ENCODE measurements at places on chromosomes 11 and 22.

- DNase-seq = no peak
Observed at GRCh38 chr11:67592880-67593564, 9.4 kb downstream of the GSTP1 start.

DNA sequence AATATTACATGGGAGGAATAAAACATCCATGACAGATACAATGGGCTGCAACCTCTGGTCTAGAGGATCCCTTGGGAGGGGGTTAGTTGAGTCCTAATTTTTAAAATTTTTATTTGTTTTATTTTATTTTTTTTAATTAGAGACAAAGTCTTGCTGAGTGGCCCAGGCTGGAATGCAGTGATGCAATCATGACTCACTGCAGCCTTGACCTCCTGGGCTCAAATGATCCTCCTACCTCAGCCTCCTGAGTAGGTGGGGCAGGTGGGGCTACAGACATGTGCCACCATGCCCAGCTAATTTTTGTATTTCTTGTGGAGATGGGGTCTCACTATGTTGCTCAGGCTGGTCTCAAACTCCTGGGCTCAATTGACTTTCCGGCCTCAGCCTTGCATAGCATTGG is 43.1 kb downstream of the FDX1 start:
- no peak for DNase-seq

DNA sequence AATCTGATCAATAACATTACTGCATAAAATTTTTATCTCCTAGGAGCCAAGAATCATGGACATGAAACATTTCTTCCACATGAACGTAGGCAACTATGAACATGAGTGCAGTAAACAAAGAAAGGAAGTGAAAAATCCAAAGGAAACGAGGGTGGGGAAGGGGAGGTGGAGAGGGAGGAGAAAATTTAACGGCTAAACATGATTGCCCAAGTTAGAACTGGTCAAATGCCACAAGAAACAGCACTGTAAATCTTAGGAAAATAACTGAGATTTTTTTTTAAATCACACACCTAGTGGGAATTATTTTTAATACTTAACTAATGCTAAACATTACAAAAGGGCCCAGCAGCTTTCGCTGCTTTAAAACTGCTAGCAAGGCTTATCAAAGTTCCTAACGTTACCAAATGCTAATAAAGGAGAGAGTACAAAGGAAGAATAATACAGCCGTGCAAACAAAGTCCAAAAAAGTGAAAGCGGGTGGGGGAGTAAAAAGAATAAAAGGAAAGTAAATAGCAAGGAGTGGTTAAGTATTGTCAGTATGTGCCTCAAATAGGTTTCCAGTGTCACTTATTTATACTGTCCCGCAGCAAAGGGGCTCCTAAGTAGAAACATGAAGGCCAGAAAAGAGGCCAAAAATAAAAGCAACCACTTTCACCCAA is 13.7 kb downstream of the NARS2 start:
- no peak for DNase-seq

DNA sequence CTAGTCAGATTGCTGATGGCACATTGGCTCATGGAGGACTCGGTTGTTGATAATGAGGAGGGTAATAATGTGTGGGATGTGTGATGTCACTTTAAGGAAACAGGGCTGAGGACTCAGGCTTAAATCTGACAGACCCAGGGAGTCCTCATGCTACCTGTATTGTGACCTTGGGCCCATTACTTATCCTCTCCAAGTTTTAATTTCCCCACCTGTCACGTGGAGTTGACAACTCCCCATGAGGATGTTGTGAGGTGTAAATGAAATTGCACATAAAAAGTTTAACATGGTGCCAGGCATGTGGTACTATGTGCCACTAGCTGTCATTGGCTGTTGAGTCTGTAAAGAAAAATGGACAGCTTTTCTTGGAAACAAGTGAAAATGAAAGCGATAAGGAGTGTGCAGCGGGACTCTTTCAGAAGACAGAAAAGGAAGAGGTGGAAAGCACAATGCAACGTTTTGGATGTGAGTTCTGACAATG is 15.3 kb downstream of the IL10RA start:
- DNase-seq = peak; percentile 83

DNA sequence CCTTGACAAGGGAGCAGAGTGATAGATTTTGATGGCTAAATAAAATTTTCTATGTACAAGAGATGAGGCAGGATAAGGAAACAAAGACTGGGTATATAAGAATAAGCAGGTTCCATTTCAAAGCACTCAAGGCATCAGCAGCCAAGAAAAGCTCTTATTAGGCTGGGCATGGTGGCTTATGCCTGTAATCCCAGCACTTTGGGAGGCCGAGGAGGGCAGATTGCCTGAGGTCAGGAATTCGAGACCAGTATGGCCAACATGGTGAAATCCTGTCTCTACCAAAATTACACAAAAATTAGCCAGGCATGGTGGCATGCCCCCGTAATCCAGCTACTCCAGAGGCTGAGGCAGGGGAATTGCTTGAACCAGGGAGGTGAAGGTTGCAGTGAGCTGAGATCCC is 563.4 kb upstream of the CCDC179 start:
- no peak for DNase-seq

DNA sequence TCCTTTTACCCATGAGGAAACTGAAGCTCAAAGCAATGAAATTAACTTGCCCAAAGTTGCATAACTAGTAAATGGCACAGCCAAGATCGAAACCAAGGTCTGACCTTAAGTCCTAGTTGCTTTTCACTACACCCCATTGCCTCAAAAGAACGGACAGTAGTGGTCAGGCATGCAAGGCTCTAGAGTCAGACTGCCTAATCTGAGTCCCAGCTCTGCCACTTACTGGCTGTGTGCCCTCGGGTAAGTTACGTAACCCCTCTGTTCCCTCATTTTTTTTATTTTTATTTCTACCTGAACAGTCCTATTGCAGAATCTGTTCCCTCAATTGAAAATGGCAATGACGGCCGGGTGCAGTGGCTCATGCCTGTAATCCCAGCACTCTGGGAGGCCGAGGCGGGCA is 9.6 kb downstream of the CYB561A3 start:
- no peak for DNase-seq

GRCh38 chr11:8067929-8068575 is 13.0 kb upstream of the TUB start:
- no peak for DNase-seq

GRCh38 chr11:111612224-111612623 is 10.0 kb downstream of the SIK2 start:
- no peak for DNase-seq

- no peak for DNase-seq
Observed at GRCh38 chr11:76526878-76527277, 82.1 kb downstream of the EMSY start.

- no peak for DNase-seq
Observed at GRCh38 chr22:46408568-46409506, 73.3 kb downstream of the TRMU start.

DNA sequence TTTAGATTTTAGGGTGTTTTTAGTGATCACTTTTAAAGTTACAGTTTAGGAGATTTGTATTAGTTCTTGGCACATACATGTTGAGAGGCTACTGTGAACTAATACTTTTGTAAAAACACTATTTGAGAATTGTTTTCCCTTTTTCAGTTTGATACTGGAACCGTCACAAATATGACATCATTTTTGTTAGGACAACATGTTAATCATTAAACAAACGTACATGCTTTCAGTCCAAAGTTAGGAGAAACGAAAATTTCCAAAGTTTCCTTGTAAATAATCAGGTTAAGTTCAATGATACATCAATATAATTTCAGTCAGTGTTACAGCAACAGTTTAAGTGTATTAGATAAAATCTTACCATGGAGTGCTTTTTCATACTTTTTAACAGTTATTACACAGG is 53.1 kb downstream of the SPECC1L start:
- DNase-seq = no peak

DNA sequence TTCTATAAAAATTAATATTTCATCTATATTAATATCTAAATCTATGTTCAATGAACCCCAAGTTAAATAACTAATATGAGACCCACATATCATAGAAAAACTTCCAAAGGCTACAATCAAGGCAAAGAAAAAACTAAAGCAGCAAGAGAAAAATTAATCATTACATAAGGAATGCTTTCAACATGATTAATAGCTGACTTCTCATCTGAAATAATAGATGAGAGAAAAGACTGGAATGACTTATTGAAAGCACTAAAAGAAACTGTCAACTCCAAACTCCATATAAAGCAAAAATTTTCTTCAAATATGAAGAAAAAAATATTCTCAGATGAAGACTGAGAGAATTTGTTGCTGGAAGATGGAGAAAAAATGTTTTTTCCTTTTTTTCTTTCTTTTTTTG is 13.0 kb downstream of the TRIM5 start:
- DNase-seq = no peak

GRCh38 chr11:446891-447290 is 3.2 kb upstream of the PTDSS2 start:
- DNase-seq = no peak

DNA sequence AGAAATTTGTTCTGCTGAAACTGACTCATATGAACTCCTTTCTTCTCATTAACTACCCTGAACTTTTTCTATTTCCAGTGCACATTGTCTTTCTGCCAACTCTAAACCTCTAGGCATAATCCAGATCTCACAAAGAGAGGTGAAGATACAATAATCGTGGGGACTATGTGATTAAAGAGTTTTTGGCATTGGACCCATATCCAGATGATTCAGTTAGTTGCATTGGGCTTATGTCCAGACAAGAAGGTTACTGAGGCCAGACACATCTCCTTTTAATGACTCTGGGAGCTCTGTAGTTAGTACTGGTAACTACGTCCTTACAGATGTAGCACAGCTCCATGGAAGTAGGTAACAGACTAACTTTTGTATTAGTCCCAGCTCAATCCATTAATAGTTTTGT is 273.0 kb downstream of the CASP12 start:
- no peak for DNase-seq

- no peak for DNase-seq
Observed at GRCh38 chr11:73229321-73229895, 11.3 kb downstream of the P2RY2 start.

GRCh38 chr11:88282747-88283515 is 54.6 kb downstream of the CTSC start:
- DNase-seq = no peak

GRCh38 chr22:28817919-28818859 is 17.8 kb upstream of the XBP1 start:
- no peak for DNase-seq

DNA sequence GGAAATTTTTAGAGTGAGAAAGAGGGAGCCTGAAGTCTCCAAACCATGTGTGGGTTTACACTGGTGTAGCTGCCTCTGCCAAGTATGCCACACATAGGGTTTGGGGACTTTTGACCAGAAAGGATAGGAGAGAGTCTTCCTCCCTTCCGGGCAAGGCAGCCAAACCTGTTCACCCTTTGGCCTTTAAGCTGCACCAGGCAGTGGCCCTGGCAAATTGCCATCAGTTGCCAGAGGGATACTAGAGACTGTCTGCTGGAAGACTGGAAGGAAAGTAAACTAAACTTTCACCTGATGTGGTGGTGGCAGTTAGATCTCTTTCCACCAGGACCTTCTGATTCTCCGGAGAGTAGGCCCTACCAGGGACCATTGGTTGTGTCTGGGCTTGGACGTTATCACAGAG is 1263.2 kb downstream of the FAM181B start:
- DNase-seq = no peak

- DNase-seq = peak; percentile 81
Observed at GRCh38 chr11:62394825-62395538, 23.9 kb upstream of the SCGB1A1 start.

GRCh38 chr11:112565551-112565950 is 304.9 kb upstream of the PLET1 start:
- DNase-seq = no peak

- no peak for DNase-seq
Observed at GRCh38 chr11:74319139-74319816, 7.8 kb upstream of the P4HA3 start.

- DNase-seq = no peak
Observed at GRCh38 chr22:25131198-25131887, 68.3 kb upstream of the CRYBB3 start.

DNA sequence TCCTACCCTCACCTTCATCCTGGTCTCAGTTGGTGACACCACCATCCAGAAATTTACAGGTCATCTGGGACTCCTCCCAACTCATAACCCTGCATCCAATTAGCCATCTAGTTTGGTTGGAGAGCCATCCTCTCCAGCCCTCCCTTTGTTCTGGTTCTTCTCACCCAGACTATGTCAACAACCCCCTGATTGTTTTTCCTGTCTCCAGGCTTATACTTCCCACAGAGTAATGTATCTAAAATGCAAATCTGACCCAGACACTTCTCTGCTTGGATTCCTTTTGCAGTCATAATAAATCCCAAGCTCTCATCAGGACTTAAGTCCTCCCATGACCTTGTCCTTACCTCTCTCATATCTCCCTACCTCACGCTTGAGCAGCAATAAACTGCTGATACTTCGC is 3.0 kb downstream of the TTC12 start:
- DNase-seq = no peak

DNA sequence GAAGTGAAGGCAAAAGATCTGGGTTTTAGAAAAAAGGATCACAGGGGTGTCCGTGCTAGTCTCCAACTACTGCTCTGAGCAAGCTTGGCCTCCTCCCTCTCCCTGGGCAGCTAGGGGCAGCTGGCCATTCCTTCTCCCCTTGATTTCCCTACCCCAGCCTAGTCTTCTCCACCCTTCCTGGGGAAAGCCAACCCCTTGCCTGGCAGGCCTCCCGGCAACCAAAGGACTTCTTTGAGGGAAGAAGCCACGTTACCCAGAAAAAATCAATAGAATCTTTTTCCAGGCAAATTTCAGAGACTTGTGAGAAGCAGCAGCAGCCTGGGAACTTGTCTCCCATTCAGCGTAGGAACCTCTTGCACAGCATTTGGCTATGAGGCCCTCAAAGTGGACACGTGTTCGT is 91.5 kb downstream of the MIAT start:
- DNase-seq = no peak

DNA sequence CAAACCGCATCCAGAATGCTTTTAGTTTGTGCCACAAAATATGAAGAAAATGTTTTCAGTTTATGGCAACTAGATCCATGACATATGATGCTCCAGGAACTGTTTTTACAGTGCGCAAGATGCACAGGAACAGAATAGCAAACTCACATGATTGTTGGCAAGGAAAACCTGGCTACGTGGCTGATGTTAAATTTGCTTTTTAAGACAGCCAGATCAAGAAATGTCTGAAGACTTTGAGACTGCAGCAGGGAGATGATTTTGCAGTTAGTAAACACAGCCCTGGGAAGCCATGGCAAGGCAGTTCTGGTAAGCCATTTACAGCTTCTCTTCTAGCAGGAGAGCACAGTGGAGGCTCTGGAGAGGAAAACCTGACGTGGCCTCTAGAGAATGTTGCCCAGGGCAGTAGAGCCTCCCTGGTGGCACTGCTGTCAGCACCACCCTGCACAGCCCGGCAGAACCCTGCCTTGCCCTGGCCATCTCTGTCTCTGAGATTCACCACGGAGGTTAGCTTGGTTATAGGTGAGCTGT is 69.8 kb upstream of the TNRC6B start:
- DNase-seq = peak; percentile 34

DNA sequence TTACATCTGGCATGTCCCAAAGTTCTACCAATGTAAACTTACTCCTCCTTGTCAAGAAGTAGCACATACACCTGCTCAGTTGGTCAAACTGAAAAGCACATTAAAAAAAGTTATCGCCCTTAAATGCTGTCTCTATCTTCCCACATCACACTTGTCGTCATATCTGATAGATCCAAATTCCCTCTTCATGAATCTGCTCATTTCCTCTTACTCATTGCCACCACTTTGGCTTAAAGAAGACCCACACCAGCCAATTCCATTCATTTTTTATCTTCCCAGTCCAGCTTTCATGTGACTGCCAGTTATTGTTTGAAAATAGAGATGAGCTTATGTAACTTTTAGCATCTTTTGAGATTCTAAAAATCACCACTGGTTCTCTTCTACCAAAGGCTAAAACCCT is 305.9 kb upstream of the MTNR1B start:
- DNase-seq = no peak

Data from activated CD4-positive, alpha-beta T cell treated with anti-CD3 and anti-CD28 coated beads, Interleukin-10, Interleukin-2, amounts not matched to agents 100 ng/mL and 50 ng/mL, durations not matched to agents 16 hours and 8 hours (primary cell).